ENCODE measurements at places on chromosomes 6 and 20.

GRCh38 chr6:5084360-5084780 is 771 bp upstream of the PPP1R3G start:
- H3K4me1 ChIP-seq: peaks cover 23% of the 10 kb centered on the region
- no peaks in the 10 kb centered on the region for H3K36me3 ChIP-seq
- peak overlapping the region; percentile 89 for H3K4me3 ChIP-seq
- no peak for DNase-seq
- H3K27me3 ChIP-seq: no peaks in the 10 kb centered on the region

DNA sequence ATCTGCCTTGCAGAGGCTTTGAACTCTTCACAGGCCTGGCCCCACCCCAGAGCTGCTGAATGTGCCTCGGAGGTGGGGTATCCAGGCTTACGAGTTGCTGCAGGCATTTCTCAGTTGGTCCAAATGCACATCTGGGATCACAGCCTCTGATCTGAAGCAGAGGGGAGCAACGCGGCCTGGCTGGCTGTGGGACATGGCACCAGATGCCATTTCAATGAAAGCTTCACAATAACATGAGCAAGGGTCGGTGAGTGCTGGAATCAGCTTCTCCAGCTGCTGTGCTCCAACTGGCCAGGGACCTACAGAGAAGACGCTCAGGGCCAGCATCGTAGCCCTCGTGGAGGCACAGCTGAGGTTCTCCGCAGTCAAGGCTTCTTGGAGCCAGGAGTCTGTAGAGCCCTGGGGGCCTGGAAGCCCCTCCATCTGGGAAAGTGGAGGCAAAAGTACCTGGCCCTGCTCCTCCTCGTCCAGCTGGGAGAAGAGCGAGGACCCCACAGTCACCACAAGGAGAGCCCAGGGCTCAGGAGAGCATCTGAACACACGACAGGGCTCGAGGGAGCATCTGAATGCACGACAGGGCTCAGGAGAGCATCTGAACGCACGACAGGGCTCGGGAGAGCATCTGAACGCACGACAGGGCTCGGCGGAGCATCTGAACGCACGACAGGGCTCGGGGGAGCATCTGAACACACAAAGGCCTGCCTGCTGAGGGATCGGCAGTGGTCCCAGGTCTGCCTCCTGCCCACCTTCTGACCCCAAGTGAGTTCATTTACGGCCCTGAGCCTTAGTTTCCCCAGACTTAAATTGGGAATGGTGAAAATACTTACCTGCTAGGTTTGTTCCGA is 165.2 kb downstream of the DLL1 start:
- no peak for DNase-seq
- H3K4me1 ChIP-seq: peaks cover 18% of the 10 kb centered on the region
- peaks cover 4% of the 10 kb centered on the region for H3K27me3 ChIP-seq
- no peak overlapping the region for H3K4me3 ChIP-seq
- H3K36me3 ChIP-seq: no peaks in the 10 kb centered on the region
- no peak overlapping the region for H3K27ac ChIP-seq

GRCh38 chr6:5133943-5134342 is 48.8 kb downstream of the PPP1R3G start:
- no peaks in the 10 kb centered on the region for H3K4me1 ChIP-seq
- H3K36me3 ChIP-seq: no peaks in the 10 kb centered on the region
- no peak overlapping the region for H3K27ac ChIP-seq
- H3K27me3 ChIP-seq: no peaks in the 10 kb centered on the region

DNA sequence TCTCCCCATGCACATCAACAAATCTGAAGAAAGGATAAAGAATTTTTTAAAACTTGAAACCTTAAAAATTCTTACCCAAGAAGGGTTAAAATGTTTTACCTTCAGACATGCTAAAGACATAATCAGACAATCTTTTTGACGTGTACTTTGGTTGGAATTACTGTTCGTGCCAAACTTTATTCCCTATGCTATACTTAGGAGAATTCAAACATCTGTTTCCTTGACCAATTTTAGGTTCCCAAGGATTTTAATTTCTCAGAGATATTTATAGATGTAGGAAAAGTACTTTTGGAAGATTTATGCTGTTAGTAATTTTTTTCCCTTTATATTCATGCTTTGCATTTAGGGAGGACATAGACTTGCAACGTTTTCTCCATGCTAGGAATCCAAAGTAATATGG is 108.4 kb downstream of the AFG1L start:
- H3K27me3 ChIP-seq: no peaks in the 10 kb centered on the region
- H3K4me1 ChIP-seq: no peaks in the 10 kb centered on the region
- H3K4me3 ChIP-seq: no peak overlapping the region
- H3K36me3 ChIP-seq: no peaks in the 10 kb centered on the region
- DNase-seq: no peak

DNA sequence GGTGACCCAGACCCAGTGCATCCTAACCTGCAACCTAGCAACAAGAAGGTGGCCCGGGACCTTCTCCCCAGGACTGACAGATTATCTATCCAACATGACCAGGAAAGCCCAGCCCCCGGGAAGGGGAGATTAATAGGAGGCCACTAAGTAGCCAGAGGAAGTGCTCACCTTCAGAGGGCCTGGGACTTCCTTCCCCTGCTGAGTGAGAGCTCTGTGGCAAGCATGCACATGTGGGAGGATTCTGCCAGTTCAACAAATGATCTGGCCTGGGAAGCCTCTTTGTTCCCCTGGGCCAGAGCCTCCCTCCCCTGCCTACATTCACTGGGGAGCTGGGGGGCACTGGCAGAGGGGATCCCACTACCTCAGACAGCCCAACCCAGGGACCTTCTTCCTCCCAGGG is 39.6 kb downstream of the SHLD1 start:
- H3K4me3 ChIP-seq: no peak overlapping the region
- no peaks in the 10 kb centered on the region for H3K27me3 ChIP-seq
- no peak for DNase-seq
- no peaks in the 10 kb centered on the region for H3K36me3 ChIP-seq
